Activated T-cell treated with anti-CD3 and anti-CD28 coated beads, Interleukin-2, amount 50 U/mL, for 24 hours (primary cell): ENCODE measurements at places on chromosomes 4 and X.

DNA sequence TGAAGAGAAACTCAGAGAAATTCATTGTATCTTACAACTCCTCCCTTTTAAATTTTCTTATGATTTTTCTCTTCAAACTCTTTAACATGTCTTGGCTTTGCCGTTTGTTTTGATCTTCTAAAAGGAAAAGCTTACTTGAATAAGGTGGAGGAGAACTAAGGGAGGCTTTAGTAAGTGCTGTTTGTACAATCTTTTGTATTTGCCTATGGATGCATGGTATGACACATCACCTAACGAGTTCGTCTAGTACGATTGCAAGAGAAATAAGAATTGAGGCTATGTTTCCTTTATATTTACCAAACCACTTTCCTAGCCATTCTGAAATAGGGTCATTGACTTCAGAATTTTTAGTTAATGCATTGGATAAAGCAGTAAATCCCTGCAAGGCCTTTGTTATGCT, 8.4 kb upstream of the BST1 start:
- no peak for DNase-seq

- DNase-seq = no peak
These were observed 759.6 kb downstream of the RAB28 start for GRCh38 chr4:12724510-12724909.

DNA sequence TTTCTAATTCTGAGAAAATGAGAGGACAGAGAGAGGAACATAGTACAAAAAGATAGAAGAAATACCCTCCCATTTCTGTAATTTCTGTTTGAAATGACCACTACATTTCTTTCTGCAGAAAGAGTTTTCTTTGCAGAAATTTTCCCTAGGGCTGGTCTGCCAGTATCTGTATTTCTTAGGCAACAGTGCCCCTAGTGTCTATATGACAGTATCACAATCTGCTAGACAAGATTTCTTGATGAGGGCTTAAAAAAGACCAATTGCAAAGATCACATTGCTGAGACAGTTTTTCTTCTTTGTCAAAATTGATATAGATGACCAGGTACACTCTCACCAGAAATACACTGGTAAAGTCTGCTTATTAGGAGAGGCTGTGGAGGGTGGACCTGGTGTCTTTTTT, 81.0 kb upstream of the ZDHHC15 start:
- DNase-seq = no peak

- no peak for DNase-seq
These were observed 34.7 kb upstream of the ENPP6 start for GRCh38 chr4:184252136-184253071.

DNA sequence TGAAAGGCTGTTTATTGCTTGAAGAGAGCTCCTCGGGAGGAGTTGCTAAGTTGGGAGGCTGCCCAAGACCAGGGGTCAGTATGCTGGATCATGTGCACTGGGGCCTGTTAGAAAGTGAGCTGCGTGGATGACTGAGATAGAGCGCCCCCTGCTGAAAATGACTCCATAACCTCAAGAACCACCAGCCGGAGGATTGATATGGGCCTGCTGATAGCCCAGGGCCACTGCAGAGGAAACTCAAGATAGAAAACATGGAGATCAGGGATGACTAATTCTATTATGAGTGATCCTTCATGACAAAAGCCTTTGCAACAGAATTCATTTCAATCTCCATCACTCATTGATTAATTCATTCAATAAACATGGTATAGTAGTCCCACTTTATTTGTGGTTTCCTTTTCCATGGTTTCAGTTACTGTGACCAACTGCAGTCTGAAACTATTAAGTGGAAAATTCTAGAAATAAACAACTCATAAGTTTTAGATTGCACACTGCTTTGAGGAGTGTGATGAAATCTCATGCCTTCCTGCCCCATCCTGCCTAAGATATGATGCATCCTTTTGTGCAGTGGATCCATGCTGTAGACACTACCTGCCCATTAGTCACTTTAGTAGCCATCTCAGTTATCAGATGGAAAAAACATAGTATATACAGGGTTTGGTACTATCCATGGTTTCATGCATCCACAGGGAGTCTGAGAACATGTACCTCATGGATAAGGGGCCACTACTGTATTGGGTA, 126.7 kb upstream of the MBNL3 start:
- DNase-seq = peak; percentile 49

DNA sequence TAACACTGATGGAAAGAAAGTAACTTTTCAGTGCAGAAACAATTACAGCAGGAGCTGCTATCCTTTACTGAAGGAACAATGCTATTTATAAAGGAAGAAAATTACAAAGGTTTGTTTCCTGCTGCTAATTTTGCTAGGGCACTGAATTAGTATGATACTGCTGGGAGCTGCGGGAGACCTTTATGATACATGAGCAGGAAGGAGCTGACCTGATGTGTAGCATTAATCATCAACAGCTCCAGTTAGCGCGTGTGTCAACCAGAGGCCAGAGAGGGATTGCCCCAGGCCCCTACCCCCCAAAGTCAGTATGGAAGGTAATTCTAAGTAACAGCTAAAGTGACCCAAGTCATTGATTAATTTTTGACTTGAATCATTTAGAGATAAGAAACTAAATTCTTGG, 728.9 kb downstream of the PCDH18 start:
- no peak for DNase-seq

- DNase-seq = no peak
These were observed 46.1 kb upstream of the CITED1 start for GRCh38 chrX:72351606-72352334.

DNA sequence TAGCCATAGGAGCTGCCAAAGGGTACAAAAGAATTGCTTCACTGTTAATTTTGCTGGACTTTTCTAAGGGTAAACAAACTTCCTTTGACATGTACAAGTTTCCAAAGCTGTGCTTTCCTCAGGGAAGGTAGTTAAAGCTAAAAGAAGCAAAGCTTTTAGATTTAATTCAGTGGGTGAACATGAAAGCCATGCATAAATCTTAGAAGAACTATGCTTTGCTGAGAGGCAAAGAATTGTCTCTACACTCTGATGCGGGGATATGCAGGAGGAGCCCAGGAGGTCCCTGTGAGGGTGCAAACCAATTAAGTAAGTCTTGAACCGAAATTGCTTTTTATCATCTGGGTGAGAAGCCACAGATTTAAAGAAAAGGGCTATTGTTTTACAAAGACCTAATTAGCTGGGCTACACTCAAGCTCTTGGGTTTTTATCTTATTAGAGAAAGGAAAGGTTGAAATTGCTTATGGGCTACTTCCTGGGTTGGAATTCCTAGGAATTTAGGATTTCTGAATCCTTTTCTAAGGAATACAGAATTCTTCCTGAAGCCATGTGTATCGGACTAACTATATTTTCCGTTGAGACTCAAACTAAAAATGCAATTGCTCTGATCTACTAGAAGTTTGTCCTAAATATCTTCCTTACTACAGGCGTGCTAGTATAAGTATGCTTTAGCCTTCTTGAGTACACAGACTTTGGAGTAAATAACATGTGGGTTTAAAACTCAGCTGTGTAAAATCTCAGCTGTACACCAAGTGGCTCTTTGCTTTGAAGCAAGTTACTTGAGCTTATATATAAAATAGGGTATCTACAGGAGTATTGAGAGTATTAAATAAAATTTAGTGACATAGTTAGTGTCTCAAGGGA, 188.4 kb upstream of the ANK2 start:
- DNase-seq = no peak

DNA sequence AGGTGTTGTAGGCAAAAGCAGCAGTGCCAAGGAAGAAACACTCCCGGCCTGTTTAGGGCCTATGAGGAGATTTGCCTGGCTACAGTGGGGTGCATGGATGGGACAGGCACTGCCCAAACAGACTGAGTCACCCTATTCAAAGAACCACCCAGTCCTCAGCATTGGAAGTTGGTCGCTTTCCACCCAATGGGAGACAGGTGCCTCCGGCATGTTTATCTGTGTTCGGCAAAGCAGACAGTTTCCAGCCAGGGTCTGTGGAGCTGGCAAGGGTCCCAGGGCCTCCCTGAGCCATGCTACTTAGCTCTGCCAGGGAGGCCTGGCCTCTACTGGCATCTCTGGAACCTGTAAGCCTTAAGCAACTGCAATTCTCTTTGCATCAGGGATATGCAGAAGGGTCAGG, 165.1 kb upstream of the ATP6AP2 start:
- DNase-seq = no peak

DNA sequence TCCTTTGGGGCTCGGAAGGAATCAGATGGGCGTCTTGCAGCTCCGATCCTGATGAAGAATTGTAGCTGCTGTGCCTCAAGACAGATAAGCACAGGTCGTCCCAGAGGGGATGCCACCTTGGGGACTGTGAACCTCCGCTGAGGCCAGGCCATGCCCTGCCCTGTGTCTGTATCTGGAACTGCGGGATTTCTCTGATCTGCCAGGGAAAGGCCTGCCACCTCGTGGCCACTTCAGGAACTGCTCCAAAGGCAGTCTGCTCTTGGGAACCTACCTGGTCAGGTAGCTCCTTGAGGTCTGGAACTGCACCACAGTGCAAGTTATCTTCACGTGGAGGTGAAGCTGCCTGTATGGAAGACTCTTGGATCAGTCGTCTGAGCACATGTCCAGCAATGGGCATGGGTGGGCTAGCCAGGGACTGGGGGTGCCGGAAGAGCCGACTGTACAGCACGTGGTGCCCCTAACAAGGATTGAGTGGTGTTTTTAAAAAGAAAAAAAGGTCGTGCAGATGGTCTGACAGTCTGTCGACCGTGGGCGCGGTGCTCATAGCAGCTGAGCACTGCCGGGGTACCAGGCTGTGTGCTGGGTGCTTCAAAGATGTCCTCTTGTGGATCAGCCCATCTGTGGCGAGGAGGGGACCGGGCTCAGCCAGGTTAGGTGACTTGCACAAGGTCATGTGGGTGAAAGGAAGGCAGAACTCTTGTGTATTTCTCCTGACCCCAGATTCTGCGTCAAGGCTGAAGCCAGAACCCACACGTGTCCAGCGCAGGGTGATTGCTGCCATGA, 3.1 kb upstream of the GRPEL1 start:
- peak; percentile 91 for DNase-seq
